ENCODE measurements at places on chromosomes 5 and 9.

- no peak for DNase-seq
Observed at GRCh38 chr9:35563791-35564197, 41.3 kb upstream of the TESK1 start.

DNA sequence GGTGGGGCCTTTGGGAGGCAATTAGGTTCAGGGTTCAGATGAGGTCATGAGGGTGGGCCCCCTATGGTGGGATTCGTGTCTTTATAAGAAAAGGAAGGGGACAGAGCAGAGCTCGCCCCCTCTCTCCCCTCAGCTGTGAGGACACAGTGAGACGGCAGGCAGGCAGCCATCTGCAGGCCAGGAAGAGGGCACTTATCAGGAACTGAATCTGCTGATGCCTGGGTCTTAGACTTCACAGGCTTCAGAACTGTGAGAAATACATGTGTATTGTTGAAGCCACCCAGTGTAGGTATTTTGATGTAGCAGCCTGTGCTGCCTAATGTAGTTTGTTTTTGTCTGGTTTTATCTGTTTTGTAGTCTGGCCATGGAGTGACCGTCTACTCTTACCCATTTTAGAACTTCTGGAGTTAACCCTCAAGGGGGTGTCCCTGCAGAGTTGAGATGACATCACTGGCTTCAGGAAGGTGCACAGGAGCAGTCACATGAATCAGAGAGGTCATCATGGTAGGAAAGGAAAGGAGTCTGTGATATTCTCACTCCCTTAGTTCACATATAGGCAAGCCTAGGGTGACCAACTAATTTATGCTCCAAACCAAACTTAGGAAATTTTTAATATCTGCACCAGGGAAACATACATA lies 71.0 kb downstream of the LRRC70 start:
- DNase-seq: no peak

DNA sequence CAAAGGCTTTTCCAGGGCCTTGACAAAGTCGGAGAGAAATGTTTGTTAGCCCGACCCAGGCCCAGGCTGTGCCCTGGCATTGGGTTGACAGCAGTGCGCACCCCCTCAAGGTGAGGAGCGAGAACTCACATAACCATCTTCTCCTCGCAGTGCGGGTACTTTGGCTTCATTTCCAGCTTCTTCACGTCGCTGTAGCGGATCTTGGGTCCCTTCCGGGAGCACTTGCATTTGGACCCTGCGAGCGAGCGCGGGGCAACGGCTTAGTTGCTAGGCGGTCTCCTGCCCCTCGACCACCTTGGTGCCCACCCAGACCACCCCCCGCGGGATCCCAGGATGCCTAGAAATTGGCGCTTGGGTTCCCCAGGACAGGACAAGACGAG lies 496 bp downstream of the CXCL14 start:
- no peak for DNase-seq

GRCh38 chr9:2477755-2478154 lies 143.8 kb upstream of the VLDLR start:
- DNase-seq: no peak

DNA sequence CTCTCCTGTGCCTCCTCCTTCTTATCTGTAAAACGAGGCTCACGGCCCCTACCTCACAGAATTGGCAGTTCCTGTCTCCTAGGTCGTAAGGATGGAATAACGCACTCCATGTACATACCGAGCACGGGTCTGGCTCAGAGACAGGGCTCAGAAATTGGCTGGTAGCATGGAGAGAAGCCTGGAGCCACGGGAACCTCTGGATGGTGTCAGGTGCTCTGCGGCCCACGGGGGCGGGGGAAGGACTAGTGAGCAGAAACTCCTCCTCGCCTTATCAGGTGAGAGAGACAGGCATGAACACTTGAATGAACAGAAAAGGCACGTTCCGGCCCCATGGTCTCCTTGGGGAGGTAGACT lies 15.4 kb upstream of the C5orf47 start:
- DNase-seq: no peak

DNA sequence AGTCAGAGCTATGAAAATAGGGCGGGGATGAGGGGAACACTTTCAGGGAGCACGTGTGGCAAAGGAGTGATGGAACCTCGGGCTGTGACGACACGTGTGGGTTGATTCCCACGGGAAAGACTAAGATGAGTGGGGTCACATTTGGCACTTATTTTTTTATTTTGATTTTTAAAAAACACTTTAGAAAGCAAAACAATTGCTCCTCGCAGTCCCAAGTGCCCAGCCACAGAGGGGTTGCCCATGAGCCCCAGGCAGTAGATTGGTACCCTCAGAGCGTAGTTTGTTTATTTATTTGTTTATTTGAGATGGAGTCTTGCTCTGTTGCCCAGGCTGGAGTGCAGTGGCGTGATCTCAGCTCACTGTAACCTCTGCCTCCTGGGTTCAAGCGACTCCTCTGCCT lies 69.7 kb downstream of the WNK2 start:
- no peak for DNase-seq

DNA sequence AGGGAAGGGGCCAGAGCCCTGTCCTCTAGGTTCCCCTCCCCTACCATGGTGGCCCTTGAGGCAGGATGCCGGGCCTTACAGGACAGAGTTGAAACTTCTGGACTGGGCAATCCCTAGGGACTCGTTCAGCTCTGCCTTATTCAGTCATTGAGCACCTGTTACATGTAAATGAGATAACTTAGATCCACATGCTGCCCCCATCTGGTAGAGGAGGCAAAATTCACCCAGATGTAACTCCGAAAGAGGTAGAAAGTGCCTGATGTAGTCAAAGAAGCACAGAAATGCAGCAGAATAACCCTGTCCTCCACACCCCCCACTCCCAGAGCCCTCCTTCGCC lies 1.5 kb downstream of the GGTA1 start:
- peak; percentile 40 for DNase-seq

DNA sequence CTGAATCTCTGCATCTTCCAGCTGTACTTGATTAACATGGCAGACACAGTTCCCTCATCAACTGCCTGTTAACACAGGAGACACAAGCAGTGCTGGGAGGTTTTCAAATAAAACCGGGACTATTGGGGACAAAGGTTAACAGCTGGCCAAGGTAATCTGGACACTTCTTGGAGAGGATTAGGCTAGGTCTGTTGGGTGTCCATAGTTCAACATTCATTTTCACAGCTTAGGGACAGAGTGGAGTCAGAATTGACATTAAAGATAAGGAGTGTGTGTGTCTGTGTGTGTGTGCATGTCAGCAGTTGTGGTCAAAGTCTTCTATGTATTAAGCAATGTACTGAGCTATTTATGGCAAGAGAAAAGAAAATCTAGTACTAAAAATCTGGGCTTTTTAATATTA lies 216.2 kb downstream of the MED10 start:
- DNase-seq: no peak

- no peak for DNase-seq
Observed at GRCh38 chr5:129118405-129118804, 23.9 kb downstream of the ISOC1 start.

DNA sequence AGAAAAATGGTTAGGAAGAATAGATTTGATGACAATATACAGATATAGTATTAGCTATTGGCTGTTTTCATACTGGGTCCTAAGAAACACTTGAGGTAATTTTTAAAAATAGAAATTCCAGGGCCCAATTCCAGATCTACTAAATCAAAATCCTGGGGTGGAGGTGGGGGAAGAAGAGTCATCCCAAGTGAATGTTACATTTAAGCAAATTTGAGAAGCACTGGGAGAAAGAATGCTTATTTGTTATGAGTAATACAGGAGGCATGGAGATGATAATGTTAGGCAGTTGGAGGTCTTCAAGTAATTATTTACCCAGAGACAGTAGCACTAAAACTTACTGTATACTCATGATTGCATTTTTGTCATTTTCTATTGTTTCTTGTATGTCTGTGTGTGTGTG lies 93.0 kb upstream of the DAB2 start:
- DNase-seq: no peak

GRCh38 chr5:124414973-124415372 lies 331.5 kb downstream of the ZNF608 start:
- DNase-seq: no peak

- DNase-seq: no peak
Observed at GRCh38 chr9:76215066-76215465, 179.2 kb downstream of the RFK start.

DNA sequence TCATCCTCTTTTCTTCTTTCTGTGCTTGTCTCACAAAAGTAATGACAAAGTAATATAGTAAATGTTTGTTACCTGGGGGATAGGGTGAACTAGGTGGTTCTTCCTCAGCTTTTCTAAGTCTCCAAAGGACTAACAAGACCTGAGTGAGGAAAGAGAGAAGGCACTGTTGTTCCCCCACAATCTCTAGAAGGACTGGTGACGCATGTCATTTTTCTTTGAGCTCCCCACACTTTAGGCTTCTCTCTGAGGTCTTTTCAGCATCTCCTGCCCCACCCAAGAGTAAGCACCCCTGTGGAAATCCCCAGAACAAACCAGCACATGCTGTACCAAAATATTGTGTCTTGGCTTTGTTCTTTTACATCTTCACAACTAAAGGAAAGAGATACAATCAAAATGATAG lies 2.4 kb upstream of the IL7R start:
- DNase-seq: no peak

- no peak for DNase-seq
Observed at GRCh38 chr9:111621895-111622480, 9.1 kb upstream of the DNAJC25 start.

- DNase-seq: no peak
Observed at GRCh38 chr5:136090319-136090718, 42.3 kb upstream of the SMAD5 start.

DNA sequence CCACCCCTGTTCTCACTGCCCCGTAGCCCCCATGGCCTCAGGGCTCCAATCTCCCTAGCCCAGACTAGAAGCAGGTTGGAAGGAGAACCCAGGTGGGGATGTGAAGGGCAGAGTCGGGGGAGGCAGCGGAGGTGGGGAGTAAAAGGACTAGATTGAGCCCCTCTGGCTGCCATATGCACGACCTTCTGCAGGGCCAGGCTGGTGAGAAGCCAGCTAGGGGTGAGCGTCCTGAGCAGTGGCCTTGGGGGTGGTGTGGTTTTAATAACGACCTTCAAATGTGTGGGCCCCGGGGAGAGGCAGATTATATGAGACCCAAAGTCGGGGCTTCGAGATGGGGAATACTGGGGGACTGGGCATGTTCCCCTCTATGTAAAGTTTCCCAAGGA lies 139.5 kb downstream of the C9orf50 start:
- DNase-seq: no peak

- no peak for DNase-seq
Observed at GRCh38 chr9:78103971-78104433, 72.4 kb upstream of the GNAQ start.

DNA sequence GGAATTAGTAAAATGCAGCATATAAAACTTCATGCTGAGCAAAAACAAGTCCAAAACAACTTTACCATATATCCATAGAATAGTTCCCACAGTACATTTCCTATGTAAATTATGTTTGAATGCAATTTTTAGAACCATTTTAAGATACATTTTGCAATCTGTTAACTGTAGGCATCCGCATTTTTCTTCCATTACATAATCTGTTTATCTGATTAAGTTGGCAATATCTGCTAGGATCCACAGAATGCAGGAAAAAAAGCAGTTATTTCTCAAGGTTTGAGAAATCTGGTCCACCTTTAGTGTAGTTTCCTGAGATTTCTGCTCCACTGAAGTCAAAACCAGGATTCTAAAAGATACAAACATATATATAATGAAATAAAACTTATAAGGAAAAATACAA lies 6.2 kb downstream of the NUDCD2 start:
- no peak for DNase-seq

- DNase-seq: no peak
Observed at GRCh38 chr5:39076757-39077728, 2.8 kb upstream of the RICTOR start.

DNA sequence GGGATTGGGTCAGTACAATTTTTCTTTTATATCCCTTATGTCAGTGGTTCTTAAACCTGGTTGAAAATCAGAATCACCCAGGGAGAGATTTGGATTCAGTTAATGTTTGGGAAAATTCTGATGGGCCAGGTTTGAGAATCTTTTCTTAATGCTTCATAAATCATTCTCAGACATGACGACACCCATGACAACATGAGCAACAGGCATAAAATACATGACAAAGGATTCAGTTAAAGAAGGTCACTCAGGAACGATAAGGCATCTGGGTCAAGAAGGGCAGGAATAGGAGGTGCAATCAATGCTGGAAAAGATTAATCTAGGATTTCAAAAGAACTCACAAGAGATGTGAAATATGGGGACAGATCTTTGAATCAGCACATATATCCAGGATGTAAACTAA lies 41.8 kb downstream of the ELOVL7 start:
- no peak for DNase-seq

GRCh38 chr5:143156086-143156485 lies 247.4 kb downstream of the NR3C1 start:
- DNase-seq: no peak

DNA sequence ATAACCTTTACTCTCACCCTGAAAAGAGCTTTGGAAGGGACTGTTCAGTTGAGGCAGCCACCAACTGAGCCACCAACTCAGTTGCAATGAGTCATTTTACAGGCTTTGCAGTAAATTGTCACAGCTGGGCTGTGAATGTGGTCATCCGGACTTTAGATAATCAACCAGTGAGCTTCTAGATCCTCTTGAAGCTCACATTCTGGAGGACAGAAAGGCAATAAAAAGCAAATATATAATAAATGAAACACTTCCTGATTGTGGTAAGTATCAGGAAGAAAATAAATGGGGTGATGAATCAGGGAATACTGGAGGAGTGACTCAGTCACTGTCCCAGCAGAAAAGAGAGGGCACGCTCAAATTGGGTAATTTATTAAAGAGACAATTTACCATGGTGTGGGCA lies 13.2 kb upstream of the C5orf58 start:
- no peak for DNase-seq

DNA sequence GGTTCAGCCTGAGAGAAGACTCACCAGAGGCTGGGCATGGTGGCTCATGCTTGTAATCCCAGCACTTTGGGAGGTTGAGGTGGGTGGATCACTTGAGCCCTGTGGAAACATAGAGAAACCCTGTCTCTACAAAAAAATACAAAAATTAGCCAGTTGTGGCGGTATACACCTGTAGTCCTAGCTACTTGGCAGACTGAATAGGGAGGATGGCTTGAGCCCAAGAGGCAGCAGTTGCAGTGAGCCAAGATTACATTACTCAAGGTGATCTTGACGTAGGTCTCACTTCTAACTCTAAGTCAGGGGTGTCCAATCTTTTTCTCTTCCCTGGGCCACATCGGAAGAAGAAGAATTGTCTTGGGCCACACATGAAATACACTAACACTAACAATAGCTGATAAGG lies 16.2 kb upstream of the ATP6V1G1 start:
- no peak for DNase-seq

Measured in stimulated activated CD4-positive, alpha-beta T cell treated with anti-CD3 and anti-CD28 coated beads, Interleukin-2, amount 100 ng/mL, for 48 hours (primary cell).